CMK (cell line): ENCODE measurements at places on chromosomes 2 and 18.

DNA sequence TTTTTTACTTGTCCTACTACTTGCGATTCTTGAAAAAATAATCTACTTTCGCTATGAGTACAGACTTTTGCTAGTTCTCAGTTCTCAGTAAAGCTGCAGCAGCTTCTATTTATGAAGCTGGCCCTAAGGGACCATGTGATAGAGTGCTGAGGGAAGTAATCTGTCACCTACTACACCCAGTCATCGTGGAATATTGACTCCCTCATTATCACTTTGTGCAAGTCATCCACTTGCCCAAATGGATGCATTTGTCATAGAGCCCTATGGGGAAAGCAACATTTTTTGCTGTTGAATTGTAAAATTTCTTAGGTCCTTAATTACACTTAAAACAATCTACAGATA lies 1919.8 kb downstream of the SUCLG1 start:
- no peak for DNase-seq

DNA sequence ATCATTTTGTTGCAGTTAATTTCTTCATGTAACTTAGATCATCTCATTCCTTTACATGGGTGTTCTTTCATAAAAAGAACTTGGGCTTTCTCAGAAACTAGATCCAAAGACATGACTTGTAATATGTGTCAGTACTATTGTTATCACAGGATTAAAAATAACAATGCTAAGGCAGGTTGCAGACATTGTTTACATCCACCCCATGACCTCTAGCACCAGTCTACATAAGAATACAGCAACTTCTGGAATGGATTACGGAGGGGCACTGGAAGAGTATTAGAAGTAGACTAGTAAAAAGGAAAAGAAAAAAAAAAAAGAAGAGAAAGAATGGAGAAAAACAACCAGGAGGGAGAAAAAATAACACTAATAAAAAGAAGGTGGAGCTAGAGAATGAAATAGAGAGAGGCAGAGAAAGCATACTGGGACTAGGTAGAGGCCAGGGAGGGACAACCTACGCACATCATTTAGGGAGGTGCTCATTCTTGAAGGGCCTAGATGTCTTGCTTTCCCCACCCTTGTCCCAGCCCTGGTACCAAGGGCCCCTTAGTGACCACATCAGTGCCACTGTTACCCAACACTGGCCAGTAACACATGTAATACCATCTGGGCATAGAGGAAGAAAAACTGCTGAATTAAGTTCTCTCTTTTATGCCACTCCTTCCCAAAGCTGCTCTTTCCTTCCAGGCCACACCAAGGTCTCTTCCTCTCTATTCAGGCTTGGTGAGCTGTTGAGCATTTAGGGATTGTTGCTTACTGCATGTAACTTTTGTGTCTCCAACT lies 70.6 kb upstream of the KLF7 start:
- no peak for DNase-seq

DNA sequence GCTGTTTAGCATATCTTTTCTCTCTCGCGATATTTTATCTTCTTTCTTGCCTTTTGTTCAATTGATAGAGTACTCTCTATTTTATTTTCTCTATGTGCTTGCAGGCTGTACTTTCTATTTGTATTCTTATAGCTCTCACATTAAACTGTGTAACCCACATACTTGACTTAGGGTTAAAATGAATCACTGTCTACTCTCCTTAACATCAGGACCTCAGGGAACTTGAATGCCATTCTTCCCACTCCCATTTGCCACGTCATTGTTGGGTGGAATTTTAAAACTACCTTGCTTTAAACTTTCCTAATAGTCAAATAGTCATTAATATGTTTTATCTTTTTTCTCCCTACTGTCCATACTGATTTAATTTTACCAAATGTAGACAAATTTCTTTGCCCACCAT lies 269.7 kb downstream of the ALPK2 start:
- no peak for DNase-seq

GRCh38 chr2:64658269-64658668 lies 4.6 kb upstream of the SERTAD2 start:
- DNase-seq: no peak

- no peak for DNase-seq
These were observed 19.1 kb upstream of the GPR55 start for GRCh38 chr2:230944123-230944653.

DNA sequence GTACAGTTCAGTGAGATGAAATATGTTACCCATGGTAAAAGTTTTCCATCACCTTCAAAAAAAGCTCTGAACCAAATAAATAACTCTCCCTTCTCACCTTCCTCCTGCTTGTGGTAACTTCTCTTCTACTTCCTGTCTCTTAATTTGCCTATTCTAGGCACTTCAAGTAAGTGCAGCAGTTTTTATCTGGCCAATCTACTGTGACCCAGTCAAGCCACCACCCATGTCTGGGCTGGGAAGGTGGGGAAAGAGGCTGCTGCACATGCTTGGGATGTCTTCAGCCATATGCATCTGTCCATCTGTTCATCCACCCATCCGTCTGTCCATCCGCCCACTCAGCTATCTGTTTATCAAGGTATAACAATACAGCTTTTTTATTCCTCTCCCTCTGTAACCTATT lies 31.6 kb downstream of the ZNF532 start:
- no peak for DNase-seq

DNA sequence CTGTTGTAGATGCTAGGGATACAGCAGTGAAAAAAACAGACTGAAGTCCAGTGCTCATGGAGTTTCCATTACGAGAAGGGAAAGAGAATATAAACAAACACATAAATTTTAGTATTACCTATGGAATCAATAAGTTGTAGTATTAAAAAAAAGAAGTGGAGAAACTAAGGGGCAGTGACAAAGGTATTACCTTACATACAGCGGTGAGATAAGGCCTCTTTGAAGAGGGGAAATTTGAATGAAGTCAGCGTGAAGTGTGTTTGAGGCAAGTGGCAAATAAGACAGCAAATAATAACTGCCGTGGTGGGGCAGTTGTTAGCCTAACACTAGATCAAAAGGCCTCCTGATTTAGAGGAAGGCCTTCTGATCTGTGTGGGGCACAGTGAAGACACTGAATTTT lies 57.9 kb downstream of the TLK1 start:
- DNase-seq: no peak

DNA sequence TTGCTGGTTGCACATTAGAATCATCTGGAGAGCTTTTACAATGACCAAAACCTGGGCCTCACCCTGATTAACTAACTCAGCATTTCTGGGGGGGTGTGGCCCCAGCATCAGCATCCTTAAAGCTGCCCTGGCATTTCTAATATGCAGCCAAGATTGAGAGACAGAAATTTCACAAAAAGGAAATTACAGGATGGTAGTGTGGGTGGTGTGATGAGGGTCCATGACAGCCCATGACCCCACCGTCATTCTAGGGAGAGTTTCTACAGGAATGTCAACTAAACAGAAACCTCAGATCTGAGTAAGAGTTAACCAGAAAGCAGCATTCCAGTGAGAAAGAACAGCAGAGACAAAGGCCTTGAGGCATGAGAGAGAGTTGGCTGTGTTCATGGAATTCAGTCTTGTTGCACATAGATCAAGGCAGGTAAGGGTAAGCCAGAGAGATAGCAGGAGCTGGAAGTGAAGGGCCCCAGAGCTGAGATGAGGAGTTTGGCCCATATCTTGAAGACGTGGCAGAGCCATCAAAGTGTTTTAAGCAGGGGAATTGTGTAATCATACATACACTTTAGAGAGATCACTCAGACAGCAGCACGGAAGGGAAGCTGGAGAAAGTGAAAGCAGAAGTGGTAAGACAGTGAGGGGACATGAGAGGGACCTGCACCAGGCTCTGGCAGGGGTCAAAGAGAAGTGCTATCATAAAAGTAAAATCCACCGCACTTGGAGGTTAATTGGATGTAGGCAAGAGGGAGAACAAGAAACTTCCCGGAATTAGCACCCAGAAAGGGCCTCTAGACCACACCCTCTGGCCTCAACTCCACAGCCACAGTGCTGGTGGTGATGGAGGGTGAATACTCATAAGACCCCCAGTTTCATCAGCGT lies 7.8 kb upstream of the TRABD2A start:
- no peak for DNase-seq

DNA sequence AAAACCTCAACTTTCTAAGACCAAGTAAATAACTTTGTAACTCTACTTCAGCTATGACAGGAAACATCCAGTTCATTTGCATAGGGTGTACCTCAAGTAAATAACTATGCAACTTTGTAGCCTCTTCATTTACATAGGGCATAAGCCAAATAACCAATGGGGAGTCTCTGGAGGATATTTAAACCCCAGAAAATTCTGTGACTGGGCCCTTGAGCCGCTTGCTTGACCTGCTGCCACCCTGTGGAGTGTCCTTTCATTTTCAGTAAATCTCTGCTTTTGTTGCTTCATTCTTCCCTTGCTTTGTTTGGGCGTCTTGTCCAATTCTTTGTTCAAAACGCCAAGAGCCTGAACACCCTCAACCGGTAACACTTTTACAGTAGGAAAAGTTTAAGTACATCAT lies 1112.7 kb upstream of the NRXN1 start:
- DNase-seq: no peak
